AML-193 (cell line): ENCODE measurements at places on chromosomes 5 and 9.

DNA sequence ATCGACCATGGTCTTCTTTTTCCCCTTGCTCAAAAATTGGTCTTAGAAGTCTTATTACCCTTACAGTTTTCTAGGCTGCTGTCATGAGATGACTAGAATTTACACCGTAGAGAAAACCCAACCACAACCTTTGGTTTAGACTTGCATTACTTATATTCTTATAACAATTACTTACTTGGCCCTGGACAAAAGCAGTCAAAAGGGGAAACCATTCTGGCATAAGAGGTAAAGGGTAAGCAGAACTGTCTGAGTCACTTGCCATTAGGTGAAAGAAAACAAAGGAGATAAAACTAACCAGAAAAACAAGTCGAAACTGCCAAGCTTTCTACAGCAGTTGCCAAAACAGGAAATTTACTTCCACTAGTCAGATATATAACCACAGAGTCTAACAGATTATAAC is 17.9 kb downstream of the TMEM245 start:
- DNase-seq, result no peak

DNA sequence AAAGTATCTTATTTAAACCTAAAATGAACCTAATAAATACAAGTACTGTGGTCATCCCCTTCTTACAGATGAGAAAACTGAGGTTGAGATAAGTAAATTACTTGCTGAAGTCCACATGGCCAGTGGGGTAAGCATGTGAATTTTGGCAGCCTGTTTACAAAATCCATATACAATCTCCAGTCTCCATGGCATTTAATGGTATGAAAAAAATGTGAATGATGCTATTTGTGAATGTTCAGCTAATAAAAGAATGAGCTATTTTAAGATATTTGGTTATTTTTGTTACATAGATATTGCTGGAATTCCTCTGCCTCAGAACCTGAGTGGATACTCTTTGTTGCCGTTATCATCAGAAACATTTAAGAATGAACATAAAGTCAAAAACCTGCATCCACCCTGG is 19.3 kb upstream of the GPR150 start:
- DNase-seq, result no peak

GRCh38 chr5:180605554-180606214 is 14.4 kb upstream of the SCGB3A1 start:
- DNase-seq, result peak; percentile 23

- DNase-seq, result no peak
Observed at GRCh38 chr9:106797299-106797698, 65.7 kb upstream of the ZNF462 start.

DNA sequence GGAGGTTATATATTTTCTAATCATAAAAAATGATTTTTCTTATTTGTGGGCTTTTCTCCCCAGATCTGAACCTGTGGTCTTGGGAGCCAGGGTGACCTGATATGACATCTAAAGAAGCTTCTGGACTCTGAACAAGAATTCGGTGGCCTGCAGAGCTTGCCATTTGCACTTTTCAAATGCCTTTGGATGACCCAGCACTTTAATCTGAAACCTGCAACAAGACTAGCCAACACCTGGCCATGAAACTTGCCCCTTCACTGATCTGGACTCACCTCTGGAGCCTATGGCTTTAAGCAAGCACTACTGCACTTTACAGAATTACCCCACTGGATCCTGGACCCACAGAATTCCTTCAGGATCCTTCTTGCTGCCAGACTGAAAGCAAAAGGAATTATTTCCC is 59.0 kb upstream of the RIC1 start:
- no peak for DNase-seq

DNA sequence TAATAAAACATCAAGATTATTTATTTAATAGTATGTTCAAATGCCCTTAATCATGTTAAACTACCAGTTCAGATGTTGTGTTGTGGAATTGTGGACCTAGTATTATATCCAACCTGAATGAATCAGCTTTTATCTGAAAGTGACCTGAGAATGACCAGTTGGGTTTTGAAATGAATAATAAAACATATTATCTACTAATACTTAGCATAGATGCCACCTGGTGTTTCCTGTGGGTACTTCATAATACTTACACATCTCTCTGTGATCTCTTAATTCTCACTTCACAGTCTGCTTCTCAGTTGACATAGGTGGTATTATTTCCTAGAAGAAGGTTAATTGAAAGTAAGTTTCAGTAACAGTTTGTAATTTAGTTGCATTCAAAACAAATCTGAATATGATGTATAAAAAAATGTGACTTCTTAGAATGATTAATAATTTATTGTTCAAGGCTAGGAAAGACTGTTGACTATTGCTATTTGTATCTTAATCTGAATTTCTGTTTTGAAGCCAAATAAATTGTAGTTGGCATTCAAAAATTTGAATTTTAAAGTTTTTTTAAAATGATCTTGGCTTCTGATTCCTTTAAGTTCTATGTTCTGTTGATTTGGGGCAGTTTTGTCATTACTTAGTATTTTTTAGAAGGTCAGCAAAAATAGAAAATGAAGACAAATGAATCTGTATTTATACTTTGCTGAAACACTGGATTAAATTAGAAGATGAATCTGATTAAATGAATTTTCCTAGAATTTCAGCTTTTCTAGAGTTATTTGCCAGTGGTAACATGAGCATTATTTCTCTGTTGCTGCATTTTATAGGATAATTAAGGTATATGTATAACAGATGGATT is 48.2 kb downstream of the KIF2A start:
- DNase-seq, result peak; percentile 40

- DNase-seq, result no peak
Observed at GRCh38 chr9:108776920-108777639, 78.7 kb downstream of the ACTL7B start.

GRCh38 chr5:21818370-21818720 is 1034.8 kb downstream of the CDH12 start:
- no peak for DNase-seq

GRCh38 chr9:111068383-111068730 is 30.1 kb upstream of the LPAR1 start:
- DNase-seq, result no peak

- DNase-seq, result no peak
Observed at GRCh38 chr5:154830219-154830595, 20.2 kb downstream of the FAXDC2 start.

- DNase-seq, result no peak
Observed at GRCh38 chr9:97438666-97439065, 26.8 kb downstream of the TDRD7 start.

DNA sequence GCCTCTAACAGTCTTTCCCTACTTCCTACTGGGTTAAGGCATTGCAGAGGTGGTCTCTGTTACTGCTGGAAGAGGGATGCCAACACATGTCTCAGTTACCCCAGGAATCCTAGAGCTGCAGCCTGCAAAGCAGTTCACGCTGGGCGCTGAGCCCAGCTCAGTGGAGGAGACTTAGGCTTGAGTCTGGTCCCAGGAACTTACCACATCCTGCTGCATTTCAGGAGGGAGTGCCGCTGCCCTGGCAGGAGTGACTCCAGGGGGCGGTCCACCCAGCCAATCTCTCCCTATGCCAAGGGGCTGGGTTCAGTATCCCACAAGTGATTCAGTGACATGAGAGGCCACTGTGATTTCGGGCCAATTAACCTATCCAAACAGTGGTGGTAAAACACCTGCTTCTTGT is 7.6 kb downstream of the TTC16 start:
- no peak for DNase-seq

DNA sequence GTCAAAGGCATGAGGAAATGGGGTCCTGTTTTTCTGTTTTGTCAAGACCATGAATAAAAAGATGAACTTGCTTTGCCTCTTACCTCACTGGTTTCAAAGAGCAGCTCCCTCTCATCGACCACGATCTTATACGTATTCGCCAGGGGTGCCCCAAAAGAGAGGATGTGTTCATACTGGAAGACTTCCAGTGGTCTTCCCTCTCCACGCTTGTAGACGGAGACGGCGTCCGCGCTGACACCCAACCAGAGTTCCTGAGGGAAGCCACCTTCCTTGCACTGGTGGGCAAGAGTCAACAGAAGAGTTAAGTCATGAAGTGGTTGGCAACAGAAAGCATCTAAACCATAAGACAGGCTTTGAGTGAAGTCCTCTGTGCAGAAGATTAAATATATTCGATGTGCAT is 51.4 kb upstream of the RETREG1 start:
- no peak for DNase-seq

DNA sequence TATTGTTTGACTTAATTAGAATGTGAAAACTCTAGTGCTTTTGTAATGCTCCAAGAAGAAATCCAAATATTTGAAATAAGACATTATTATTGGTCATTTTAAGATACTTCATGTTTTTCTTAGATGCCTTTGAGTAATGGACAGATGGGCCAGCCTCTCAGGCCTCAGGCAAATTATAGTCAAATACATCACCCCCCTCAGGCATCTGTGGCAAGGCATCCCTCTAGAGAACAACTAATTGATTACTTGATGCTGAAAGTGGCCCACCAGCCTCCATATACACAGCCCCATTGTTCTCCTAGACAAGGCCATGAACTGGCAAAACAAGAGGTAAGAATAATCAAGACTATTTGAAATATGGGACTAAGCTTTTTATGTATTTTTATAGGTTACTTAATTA is 69.2 kb upstream of the SREK1 start:
- DNase-seq, result no peak

DNA sequence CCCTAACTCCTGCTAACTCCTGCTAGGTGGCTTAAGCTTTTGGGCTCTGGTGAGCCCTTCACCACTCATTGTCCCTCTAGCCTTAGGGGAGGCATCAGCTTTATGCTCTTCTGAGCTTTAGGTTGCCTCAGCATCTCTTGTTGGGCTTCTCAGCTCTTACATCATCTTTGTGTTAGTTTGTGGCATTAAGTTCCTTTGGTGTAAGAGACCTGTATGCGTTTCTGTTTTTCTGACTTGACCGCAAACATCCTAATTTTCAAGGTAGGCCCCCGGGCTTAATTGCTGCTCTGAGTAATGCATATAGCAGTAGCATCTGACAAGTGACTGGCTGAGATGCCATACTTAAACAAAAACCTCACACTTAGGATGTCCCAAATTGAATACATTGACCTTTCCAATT is 287.8 kb upstream of the TUT7 start:
- DNase-seq, result no peak

GRCh38 chr5:36395260-36395659 is 93.6 kb upstream of the RANBP3L start:
- no peak for DNase-seq

- DNase-seq, result no peak
Observed at GRCh38 chr9:136403538-136403914, 3.6 kb upstream of the SNAPC4 start.

DNA sequence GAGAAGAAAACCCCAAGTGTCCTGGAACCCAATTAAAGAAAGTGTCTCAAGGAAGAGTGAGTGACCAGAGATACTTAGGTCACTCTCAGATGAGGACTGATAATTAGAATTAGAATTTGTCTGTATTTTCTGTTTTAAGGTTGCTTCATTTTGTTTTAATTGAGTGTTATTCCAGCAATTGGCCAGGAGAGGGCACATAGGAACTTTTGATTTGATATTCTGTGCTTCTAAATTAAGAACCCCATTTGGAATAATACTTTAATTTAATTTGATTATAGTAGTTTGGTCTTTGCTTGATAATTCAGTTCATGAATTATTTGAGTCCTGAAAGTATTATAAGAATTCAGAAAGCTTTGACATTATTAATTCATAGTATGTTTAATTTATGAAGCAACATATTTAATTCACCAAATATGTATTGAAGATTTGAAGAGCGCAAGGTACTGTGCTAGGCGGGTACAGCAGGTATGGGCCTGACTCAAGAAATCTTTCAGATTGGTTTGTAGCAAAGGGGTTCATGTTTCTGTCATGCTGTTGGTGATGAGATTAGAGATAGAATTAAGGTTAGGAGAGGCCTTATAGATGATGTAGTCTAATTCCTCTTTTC is 4.9 kb downstream of the MRPL22 start:
- DNase-seq, result peak; percentile 26
